ENCODE measurements at places on chromosomes 12 and 14.

DNA sequence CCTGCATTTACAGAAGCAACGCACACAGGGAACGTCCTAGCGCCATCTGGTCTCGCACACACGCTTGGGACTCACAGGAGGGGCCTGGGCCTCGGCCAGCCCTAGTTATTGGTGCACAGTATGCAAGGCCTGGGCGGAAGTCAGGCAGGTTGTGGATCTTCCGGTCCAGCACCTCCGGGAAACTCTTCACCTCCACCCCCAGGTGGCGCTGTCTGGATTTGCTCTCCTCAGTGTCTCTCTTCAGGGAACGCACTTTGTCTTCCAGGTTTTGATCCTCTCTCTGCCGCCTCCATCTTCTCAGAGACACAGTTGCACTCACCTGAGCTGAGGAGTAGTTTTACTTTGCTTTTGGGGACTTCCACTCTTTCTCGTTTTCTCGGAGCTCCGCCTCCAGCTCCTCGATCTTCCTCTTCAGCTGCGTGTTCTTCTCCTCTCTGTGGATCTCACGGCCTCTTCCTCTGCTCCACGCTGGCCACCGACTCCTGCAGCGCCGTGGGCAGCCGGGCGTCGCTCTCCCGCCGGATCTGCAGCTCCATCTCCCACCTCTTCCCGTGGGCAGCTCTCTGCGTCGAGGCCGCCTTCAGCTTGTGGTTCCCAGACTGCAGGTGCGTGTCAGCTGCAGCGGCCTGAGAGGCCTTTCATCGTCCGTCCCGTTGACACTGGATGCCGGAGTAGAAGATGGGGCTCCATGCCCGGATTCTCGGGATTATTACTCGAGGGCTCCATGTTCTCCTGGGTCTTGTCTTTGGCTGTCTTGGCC, 933.8 kb downstream of the TMEM121 start:
- DNase-seq = peak; percentile 12

GRCh38 chr12:123867141-123867540, 105.0 kb downstream of the DNAH10 start:
- no peak for DNase-seq

DNA sequence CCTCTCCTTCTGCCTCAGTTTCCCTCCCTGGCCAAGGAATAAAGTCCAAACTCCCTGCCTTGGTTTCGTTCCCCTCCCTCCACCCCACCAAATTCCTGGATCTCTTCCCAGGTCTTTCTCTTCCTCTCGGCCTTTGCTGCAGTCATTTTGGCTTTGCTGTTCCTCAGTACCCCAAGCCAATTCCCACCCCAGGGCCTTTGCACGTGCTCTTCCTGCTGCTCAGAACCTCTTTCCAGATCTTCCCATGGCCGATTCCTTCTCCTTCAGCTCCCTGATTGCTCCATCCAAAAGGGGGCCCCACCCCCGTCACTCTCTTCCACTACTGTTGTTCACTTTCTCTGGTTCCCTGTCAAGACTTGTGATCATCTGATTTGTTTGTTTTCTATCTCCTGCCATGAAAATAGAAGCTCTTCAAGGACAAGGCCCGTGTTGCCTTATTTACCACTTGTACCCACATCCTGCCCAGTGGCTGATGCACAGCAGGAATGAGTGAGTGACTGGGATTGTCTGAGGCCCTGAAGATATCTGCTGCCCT, 3.1 kb downstream of the HNF1A start:
- no peak for DNase-seq

DNA sequence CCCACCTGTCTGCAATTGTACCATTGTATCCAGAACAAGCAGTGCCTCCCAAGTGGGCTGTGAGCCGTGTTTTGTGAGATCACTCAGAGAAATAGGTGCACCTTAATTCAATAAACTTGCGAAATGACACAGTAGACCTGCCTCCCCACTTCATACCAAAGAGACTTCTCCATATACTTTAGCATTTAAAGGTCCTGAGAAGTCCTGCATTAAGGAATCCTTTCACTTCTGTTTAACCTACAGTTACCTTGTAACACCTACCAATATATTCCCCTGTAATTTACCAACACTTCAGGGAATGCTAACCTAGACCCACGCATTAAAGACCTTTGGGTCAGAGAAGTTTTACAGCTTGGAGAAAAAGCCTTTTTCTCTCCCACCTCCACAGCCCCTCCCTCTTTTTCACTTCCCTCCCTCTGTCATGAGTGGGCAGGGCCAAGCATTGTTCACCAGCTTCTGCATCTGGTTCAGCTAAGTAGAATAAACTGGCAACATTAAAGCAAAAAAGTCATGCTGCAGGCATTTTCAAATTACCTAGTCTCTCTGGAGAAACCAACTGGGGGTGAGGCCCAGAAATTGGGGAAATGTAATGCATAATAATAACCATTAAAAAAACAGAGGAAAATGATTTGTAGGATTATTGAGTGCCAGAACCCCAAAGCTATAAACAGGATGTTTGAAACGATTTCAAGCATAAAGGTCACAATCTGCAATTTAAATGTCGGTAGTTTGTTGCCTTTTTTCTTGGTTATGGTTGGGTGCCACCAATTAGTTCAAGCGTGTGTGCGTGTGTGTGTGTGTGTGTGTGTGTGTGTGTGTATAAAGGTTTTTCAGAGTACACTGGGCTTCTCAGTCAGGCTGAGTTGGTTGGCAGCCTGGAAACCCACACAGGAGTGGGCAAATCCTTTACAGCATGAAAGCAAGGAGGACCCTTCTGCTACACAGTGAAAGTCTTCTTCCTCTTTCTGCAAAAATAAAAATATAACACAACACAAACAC, 13.7 kb upstream of the WSCD2 start:
- DNase-seq = no peak

DNA sequence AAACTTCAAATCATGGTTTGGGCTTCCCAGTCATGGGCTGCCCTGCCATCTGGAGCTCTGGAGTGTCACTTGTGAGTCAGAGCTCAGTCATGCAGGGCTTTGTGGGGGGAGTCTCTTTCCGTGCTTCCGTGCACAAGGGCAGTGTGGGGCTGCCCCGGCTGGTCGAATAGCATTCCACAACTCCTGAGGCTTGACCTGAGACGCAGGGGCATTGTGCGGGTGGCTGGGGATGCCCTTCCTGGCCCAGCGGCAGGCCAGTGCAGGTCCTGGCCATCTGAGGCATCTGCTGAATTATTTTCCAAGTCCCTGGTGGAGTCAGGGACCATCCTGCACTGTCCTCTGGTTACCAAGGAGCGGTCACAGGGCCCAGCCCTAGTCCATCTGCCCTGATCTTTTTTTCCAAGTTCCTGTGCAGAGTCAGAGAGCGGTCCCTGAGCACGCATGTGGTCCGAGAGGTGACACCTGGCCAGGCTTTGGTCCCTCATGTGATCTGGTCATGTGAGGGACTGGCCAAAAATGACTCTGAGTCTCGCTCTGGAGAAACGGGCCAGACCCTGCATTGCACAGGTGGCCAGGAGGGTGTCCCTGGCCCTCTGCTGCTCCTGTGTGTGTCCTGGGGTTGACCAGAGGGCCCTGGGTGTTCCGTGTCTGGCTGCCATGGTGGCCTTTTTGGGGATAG, 167.0 kb upstream of the ALG10B start:
- DNase-seq = no peak

DNA sequence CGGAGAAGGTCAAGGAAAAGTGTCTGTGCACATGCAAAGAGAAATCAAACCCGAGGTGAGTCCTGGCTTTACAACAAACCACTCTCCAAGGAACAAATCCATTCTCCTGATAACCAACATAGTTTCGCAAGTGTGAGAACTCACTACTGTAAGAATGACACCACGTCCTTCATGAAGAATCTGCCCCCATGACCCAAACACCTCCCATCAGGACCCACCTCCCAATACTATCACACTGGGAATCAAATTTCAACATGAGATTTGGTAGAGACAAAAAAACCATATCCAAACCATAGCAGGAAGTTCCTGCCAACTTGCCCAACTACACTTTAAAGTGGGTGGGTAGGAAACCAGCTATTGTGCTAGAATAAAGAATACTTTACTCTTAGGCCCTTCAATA, 2.4 kb upstream of the ERC1 start:
- no peak for DNase-seq

- no peak for DNase-seq
Observed at GRCh38 chr12:3751151-3752095, 1.5 kb downstream of the CRACR2A start.

- no peak for DNase-seq
Observed at GRCh38 chr12:31029916-31030562, 43.6 kb upstream of the DDX11 start.

DNA sequence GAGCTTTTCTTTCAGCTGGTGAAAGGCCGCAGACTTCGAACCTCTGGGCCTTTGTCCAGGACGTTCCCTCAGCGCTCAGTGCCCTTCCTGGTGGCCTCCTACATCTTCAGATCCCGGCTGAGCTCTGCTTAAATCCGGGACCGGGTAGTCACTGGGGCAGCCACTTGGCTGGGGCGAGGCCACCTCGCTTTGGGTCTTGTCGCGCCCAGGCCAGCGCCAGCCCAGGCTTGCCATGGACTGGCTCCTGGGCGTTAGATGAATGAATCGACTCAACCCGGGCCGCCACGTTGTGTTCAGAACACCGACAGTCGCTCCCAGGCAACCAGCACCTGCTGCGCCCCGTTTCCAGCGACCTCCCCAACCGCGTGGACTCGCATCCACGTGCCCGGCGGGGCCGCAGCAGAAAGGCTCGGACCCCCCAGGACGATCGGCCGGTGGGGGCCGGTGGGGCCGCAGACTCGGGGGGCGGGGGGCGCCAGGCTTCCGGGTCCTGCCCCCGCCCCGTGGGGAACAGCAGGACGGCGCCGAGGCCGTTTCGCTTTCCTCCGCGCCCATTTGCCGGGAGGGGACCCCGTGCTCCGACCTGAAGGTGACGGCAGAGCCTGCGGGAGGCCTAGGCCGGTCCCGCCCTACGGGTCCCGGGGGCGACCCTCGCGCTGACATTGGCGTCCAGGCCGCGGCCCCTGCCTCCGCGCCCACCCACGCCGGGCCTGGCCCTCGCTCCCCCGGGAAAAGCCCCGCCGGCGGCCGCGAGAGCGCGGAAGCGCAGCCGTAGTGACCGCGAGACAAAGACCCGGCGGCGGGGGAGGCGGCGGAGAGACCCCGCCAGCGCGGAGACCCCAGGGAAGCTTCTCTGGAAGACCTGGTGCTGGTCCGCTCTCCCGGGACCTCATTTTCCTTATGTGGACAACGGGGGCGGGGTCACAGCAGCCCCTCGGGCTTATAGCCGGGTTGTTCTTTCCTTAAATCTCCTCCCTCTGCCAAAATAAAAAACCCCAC, 37.3 kb upstream of the RCOR1 start:
- peak; percentile 40 for DNase-seq

DNA sequence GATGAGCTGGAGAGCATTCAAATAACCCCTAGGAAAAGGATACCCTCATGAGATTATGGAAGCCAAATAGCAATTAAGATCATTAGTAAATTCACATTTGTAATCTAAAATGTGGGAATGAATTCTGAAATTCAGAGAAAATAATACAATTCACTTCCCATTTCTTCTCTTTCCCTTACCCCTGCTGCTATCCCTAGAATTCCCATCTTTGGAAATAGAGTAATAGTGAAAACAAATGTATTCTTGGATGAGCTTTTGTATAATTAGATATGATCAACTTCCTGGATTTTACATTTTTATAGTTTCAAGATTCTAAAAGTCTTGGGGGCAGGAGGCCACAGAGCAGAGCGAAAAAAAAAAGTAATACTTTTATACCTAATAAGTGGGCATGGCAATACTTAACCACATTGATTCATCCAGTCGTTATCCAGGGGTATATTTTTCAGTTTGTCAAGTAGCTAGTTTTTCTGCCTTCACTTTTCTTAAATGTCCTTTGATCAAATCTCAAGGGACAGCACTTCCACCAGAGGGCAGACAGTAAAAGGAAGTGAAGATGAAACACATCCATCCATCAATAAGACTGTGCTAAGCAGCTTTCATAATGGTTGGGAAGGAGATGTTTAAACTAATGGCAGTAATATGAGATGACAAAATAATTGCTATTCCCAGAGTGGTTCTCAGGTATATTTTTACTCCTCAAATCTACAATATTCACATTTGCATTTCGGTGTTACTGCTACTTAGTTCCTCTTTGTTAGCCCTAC, 401.3 kb downstream of the DIO2 start:
- no peak for DNase-seq

DNA sequence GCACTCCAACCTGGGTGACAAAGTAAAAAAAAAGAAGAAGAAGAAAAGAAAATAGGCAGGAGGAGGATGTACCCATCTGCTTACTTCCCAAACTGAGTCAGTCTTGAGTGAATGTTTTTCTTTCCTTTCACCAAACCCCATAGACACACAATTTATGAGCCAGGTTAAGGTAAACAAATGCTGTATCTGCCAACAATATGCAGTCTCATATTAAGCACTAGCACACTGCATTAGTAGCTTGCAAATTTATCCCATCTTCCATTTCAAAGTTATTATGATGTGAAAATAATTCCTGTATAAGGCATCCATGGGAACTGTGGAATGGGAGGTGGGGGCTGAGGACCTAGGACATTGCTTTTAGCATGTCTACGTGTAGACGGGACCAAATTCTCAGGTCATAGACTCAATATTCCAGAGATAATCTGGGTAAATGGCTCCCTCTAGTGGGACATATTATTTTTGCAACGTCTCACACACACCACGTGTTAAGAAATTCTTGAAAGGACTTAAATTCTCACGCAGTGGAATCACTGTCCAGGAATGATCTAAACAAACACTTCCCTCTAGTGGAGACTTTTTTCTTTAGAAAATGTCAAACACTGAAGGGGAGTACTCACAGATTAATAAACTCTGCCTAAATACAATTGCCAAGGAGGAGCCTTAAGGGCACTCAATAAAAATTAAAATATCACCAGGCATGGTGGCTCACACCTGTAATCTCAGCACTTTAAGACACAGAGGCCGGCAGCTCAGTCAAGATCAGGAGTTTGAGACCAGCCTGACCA, 17.1 kb upstream of the OR10P1 start:
- DNase-seq = no peak

DNA sequence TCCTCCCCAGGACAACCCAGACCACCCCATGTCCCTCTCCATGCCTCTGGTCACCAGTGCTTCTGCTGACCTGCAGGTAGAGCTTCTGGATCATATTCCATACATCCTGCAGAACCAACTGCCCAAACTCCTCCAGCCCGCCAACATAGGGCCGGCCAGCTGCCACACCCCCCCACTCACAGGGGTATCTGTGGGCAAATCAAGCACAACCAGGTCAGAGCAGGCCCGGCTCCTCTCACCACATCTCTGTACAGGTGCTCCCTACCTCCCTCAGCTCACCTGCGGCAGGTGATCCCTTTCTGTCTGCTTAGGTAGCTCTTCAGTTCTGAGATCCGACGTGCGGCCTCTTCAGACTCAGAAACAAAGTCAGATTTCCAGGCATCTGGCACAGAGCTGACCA, 29.0 kb downstream of the TEP1 start:
- no peak for DNase-seq

DNA sequence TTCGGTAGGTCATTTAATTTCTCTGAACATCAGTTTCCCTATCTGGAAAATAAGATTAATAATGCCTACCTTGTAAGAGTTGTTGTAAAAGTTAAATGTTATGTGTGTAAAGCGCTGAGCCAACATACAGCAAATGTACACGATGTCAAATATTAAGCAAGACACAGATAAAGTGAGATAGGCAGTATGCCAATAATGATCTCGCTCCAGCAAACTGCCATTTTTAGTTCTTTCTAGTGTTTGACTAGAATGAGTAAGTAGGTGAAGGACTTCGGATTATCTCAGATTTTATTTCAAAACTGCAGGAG, 840 bp downstream of the DHRS7 start:
- no peak for DNase-seq
